Fibroblast of skin of right quadriceps (primary cell): ENCODE measurements at places on chromosomes 16 and 17.

- DNase-seq, result peak; percentile 59
These were observed 15.4 kb upstream of the CTCF start for GRCh38 chr16:67546761-67547422.

DNA sequence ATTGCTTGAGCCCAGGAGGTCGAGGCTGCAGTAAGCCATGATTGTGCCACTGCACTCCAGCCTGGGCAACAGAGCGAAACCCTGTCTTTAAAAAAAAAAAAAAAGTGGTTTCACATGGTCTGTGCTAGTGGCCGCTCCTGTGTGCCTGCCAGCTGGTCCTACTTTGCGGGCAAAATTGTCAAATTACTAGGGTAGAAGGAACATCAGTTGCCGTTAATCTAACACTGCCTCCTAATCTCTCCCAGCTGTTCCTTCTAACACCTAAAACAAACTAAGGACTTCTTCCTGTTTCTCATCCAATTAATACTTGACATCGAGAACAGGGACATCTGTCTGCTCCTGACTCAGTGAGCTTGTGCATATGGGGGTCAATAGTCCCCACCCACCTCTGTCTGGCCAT, 23.9 kb downstream of the TMEM11 start:
- no peak for DNase-seq

DNA sequence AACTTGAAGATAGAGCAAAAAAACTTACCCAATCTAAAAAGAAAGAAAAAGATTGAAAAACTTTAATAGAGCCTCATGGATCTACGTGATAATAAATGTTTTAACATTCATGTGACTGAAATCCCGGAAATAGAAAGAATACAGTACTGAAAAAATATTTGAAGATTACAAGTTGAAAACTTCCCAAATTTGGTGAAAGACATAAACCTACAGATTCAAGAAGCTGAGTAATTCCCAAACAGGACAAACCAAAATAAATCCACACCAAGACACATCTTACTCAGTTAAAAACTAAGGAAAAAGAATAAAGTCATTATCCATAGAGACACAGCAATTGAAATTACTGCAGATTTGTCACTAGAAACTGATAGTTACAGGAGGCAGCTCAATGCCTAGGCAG, 121.8 kb upstream of the NUDT7 start:
- DNase-seq, result no peak

- DNase-seq, result no peak
These were observed 38.4 kb downstream of the ADCY7 start for GRCh38 chr16:50304467-50305440.

GRCh38 chr16:85755929-85756768, 5.3 kb upstream of the C16orf74 start:
- DNase-seq, result peak; percentile 27

DNA sequence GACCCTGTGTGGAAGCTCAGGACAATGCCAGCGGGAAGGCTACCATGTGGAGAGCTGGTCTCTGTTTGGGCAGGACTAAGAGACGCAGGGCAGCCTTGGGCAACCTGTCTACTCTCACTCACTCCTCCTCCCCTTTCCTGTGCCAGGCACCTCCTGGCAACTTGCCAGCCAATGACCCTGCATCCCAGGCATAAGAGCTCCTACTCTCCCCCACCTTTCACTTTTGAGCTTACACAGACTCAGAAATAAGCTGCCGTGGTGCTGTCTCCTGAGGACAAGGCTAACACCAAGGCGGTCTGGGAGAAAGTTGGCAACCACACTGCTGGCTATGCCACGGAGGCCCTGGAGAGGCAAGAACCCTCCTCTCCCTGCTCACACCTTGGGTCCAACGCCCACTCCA, 2.6 kb downstream of the HBM start:
- no peak for DNase-seq

- peak; percentile 69 for DNase-seq
These were observed 8.3 kb upstream of the NLK start for GRCh38 chr17:28033972-28034714.

DNA sequence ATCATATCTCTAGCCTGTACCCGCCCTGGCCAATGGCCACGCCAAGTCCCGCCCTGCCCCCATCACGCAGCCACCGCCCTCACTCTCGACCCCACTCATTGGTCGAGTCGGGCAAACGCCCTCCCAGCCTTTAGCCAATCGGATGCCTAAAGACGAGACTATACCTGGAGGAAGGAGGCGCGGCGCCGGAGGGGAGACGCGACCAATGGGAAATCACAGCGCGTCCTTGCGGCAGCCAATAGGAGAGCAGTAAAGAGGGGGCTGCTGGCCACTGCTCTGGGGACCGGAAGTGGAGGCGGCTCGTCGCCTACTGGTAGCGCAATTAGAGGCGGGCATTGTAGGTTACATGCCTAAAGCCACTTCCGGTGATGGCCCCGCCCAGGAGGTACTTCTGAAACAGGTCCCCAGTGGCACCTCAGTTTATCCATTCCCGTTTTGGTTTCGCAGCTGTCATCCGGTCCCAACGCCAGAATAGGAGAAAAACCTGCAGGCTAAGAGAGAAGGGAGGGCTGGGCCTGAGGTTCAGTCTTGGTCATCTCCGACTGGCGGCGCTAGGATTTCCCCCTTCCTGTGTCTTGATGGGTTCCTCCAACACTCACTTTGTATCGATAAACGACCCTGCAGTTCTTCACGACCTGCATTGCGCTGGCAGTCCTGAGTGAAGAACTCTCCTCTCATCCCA, 3.6 kb upstream of the MTMR4 start:
- DNase-seq, result peak; percentile 100

DNA sequence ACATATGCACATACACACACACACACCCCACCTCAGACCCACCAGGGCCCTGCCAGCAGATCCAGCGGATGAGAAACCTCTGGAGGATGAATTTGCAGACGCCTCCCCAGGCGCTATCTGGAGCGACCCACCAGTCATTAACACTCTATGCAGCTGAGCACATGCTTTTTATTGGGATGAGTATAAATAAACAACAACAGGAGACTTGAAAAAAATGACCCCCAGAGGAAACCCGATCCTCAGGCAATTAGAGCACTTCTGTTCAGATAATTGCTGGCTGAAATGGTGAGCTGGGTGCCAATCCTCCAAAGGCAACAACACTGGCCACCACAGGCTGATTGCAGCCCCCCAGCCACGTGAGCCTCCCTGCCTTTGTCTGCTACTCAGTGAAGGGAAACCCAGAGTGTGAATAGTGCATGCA, 32.9 kb downstream of the DYNLRB2 start:
- no peak for DNase-seq

DNA sequence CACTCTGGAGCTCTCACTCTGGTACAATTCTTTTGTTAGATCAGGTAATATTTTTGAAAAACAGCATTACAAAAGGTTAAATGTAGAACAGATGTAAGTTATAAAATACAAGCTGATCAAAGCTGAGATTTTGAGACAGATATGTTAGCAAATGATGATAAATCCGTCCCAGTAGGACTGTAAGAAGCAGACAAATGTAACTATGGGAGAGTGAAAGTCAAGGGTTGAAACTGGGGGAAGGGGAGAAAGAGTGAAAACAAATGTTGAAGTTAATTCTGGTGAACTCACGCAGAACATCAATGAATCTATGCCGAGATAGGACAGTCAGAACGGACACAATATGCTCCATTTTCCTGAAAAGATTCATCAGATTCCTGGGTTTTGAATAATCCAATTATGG, 298.9 kb upstream of the IRX5 start:
- DNase-seq, result no peak

GRCh38 chr17:31374503-31374902, 17.0 kb upstream of the RAB11FIP4 start:
- DNase-seq, result no peak

DNA sequence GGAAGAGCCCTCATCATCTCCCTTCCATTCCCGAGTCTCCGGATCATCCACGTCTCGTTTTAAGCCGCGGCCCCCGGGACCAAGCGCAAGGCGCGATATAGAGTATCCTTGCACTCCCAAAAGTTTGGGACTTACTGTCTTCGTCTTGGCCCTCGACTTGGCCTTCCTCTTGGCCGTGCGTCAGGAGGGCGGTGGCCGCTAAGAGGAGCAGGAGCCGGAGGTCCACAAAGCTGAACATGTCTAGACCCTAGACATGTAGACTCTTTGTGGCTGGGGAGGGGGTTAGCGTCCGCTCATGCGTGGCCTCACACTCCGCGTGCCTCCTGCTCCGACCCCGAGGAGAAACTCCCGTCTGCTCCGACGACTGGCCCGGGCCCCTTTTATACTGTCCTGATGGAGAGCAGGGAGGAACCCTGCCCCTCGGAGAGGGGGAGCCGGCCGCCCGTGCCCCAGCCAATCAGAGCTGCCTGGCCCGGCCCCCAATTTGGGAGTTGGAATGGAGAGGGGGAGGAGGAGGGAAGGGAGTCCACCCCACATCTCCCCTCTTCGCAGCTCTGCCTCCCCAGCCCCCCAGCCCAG, at the start of gene COL1A1:
Gene COL1A1, minus strand, starts transcription at position 356 of the 579 bp plus-strand sequence. Its CDS starts 118 bp downstream, at position 238.
- DNase-seq, result peak; percentile 97

GRCh38 chr16:66554495-66554894, 2.1 kb downstream of the CKLF start:
- DNase-seq, result no peak

GRCh38 chr17:78305801-78306200, 54.1 kb downstream of the SOCS3 start:
- DNase-seq, result no peak

DNA sequence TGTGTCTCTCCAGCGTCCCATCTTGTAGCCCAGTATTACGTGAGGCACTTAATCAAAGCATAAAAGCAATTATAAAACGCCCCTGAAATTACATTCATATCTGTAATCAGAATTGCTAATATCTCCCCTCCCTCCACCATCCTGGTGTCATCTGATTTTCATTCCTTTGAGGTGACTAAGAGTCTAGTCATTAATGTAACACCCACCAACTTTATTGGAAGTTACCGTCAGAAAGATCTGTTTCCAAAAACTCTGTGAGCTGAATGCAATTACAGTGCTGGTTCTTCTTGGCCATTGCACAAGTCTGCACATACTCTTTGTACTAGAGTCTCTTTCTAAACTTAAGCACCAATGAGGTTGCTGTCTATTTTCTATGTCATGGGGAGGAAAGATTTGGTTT, 12.5 kb upstream of the MAF start:
- peak; percentile 44 for DNase-seq

DNA sequence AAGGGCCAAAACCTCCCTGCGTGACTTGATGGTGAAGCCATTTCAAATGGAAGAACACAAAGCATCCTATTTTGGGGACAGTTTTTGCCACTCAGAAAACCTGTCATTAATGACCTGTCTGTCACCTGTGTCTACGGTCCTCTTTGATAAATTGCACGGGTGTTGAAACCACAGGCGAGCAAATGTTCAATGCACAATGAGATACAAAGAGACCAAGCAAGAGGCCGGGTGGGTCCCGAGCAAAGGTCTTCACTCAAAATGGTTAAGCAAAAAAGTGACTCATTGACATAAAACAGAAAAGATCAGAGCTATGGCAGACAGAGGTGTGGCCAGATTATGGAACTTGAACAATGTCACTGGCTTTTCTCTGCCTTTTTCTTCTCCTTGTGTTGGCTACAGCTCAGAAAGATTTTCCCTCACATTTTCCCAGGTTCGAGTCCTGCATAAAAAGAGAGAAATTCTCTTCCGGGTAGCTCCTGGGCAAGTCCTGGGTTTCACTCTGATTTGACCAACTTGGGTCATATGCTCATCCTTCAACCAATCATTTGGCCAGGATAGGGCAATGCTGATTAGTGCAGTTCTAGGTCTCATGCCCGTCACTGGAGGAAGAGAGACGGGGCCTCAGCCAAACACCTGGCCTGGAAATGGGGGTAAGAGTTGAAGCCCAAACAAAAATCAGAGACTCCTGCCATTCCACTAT, 92.2 kb downstream of the CMC2 start:
- DNase-seq, result no peak

DNA sequence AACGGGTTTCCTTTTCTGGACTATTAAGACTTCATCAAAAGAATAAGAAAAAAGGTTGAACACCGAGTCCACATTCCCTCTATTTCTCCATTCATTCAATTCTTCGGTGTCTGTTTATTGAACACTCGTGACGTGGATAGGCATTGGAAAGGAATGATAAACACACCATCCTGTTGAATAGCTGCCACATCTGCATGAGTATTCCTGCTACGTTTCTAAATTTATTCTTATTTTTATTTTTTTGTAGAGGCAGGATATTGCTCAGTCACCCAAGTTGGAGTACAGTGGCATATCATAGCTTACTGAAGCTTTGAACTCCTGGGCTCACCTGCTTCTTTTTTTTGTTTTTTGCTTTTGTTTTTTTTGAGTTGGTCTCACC, 80.8 kb upstream of the CIBAR2 start:
- peak; percentile 47 for DNase-seq

- no peak for DNase-seq
These were observed 101.1 kb downstream of the XYLT1 start for GRCh38 chr16:17369421-17370222.

DNA sequence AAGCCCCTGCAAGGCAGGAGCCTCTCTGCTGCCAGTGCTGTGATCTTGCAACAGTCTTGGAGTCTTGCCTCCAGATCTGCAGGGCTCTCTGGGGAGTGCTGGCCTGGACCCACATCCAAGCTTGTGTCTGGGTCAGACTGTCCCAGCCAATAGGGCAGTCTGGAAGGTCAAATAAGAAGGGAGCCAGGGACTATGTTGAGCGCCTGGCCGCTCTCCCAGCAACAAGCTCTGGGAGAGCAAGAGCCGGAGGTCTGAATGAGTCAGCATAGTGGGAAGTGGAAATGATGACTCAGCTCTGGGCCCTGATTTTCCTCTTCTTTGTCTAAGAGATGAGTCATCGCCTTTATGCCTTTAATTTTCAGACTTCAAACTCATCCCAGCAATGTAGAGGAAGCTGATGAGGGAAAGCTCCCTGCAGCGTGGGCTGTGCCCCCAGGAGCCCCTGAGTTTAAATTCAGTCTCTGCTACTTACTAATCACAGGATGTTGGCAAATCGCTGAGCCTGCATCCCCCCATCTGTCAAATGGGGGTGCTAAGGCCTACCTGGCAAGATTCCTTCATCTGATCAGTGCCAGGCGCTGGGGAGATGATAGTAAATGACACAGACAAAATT, 43.6 kb upstream of the HAPSTR1 start:
- peak; percentile 99 for DNase-seq

- DNase-seq, result no peak
These were observed 43.4 kb downstream of the TNFRSF13B start for GRCh38 chr17:16928406-16929034.

GRCh38 chr17:34482730-34483129, 96.7 kb upstream of the TMEM132E start:
- no peak for DNase-seq

- no peak for DNase-seq
These were observed 35.5 kb upstream of the NOL11 start for GRCh38 chr17:67682196-67682595.

GRCh38 chr16:35365675-35366074, 1906.3 kb downstream of the TP53TG3F start:
- DNase-seq, result no peak

GRCh38 chr16:80355335-80355734, 185.5 kb upstream of the DYNLRB2 start:
- DNase-seq, result no peak

DNA sequence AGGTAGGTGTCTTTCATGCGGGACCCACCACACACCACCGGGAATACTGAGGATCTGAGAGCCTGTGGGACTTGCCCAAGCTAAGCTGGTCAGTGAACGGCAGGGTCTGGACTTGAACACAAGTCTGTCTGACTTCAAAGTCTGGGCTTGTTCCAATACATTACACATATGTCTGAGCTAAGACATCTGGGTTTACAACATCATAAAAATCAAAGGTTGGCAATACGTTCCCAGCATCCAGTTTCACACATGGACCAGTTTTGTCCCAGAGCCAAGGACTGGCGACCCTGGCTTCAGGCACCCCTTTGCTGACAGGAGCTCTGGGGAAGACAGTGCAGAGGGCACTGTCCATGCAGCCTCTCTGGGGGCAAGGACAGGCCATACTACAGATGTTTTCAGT, 27.9 kb upstream of the AXIN2 start:
- no peak for DNase-seq
